ENCODE measurements at places on chromosomes 3 and 15. TPM values are rescaled to one million over a fixed set of nuclear protein-coding genes. Genes with fewer than 3 reads are reported as not detected.

PDE12 gene
- 28.3 TPM for total RNA-seq

SI gene
- not detected for total RNA-seq

DNA sequence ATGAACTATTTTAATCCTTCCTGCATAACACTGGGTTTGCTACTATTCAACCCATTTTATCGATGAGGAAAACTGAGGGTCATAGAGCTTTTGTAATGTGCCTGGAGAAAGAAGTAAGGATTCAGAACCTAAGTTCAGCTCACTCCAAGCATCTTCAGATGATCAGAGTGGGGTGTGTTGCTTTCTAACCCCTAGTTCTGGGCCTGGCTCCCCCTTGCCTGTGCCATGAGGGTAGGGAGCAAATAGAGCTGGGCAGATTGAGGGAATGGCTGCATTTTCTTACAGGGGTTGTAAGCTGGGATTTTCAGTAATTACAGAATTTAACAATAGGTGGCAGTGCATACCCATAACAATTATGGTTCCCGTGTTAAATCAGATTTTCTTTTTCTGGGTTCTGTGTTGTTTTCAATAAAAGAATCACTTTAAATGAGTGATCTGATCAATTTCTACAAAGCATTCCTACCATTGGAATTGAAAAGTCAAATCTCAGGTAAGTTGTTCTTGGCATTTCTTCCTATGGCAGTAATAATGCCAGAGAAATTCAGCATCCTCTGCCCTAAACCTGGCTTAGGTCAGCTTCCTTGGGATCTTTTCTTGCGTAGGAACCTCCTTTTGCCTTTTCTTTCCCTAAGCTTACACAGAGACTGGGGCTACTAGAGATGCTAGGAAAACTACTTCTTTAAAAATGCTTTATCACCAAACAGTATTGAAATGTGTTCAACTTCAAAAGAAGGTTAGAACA lies 103.8 kb upstream of the IL12A start:
- no peak for DNase-seq

GRCh38 chr15:63396152-63396928 lies 14.7 kb upstream of the CA12 start:
- no peak for DNase-seq

GRCh38 chr3:16697443-16698147 lies 92.4 kb upstream of the DAZL start:
- no peak for DNase-seq

DNA sequence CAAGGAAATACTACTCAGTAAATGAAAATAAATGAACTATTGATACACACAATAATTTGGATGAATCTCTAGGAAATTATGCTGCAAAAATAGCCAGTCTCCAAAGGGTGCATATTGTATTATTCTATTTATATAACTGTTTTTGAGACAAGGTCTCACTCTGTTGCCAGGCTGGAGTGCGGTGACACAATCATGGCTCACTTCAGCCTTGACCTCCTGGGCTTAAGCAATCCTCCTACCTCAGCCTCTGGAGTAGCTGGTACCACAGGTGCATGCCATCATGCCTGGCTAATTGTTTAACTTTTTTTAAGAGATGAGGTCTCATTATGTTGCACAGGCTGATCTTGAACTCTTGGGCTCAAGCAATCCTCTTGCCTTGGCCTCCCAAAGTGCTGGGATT lies 12.5 kb downstream of the KLHDC8B start:
- DNase-seq: no peak

DNA sequence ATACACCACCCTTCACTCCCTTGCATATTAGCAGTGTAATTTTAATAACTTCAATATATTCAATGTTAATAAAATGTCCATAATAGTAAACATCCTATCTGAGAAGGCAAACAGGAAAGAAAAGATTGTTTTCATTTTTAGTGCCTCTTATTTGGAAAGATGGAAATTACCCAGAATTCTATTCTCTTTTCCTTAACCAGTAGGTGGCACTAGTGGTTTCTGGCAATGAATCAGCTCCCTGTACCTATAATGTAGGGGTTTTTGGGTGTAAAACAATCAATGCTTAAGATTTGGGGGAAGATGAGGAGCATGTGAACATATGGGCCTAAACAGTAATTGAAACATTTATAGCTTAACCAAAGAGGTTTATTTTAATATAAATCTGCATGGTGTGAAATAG lies 5.7 kb upstream of the SEMA6D start:
- no peak for DNase-seq

DNA sequence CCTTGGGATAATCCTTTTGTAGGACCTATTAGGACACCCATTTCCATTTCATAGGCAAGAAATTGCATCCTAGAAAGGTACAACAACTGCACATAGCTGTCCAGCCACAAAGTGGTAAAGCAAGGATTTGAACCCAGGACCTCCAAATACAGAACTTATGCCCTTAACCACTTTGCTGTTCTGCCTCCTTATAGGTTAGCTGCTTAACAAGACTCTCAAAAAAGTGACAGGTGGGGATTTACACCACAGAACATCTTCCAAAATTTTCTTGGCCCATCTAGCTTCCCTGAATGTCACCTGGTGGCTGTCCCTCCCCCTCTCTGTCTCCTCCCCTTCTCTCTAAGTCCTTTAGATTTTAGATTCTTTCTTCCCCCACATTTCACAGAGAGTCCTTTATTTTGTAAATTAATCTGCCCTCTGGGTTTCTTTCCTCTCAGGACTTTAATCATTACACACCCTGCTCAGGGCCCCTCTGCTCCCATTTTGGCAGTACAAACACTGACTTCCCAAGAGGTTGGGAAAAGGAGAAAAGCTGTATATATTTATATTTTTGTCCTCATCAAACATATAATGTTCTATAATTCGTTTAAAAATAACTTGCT lies 120.6 kb downstream of the CPNE4 start:
- DNase-seq: no peak

- no peak for DNase-seq
Measured at GRCh38 chr3:52841211-52841980, 6.6 kb upstream of the MUSTN1 start.
